CD4-positive, alpha-beta T cell treated with Interleukin-2 at 100 ng/mL for 4 hours (primary cell): ENCODE measurements at places on chromosomes 13 and 19.

GRCh38 chr13:31495336-31495735, 244.0 kb upstream of the RXFP2 start:
- no peak for DNase-seq

- no peak for DNase-seq
These were observed 125.9 kb downstream of the SUCLA2 start for GRCh38 chr13:47875201-47875600.

DNA sequence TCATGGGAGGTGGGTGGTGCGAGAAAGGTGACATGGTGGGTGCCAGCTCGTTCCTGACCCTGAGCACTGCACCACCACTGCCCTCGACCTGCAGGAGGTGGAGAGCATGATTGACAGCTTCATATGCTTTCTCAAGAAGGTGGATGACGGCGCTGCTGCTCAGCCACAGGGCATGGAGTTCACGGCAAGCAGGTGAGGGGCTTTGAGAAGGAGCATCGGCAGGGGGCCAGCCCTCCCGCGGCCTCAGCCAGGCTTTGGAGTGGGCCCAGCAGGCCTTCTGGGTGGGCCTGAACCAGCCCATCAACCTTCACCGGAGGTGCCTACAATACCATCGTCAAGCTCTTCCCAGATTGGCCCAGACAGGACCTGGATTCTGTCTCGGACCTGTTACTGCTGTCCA, 18.9 kb upstream of the ZNF14 start:
- DNase-seq, result no peak

DNA sequence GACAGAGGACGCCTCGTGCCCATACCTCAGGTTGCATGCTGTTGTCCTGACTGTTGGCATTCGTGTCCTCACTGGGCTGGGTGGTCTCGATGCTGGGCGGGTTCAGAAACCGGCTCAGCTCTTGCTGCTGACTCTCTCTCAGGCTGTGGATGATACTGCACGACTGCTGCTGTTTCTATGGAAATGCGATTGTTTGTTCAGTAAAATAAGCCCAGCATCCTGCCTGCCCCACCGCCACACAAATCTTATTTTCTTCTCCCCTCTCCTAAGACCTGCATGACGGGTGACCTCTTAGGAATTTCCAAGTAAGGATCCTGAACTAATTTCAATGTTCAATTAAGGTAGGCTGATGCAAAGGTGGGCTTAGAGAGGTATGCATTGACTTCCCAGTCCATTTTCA, 356.5 kb downstream of the NALCN start:
- DNase-seq, result no peak

- DNase-seq, result peak; percentile 53
These were observed 40.8 kb upstream of the ISYNA1 start for GRCh38 chr19:18478545-18479311.

- DNase-seq, result no peak
These were observed 23.4 kb upstream of the ARGLU1 start for GRCh38 chr13:106591299-106591698.

DNA sequence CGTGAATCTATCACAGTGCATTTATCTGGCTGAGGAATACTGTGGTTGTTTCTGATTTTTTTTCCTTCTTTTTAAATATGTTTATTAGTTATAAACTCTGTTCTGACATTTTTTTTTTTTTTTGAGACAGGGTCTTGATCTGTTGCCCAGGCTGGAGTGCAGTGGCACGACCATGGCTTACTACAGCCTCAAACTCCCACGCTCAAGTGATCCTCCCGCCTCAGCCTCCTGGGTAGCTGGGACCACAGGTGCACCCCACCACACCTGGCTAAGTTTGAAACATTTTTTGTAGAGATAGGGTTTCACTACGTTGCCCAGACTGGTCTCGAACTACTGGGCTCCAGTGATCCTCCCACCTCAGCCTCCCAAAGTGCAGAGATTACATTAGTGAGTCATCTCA, 6.6 kb upstream of the NUMBL start:
- no peak for DNase-seq

DNA sequence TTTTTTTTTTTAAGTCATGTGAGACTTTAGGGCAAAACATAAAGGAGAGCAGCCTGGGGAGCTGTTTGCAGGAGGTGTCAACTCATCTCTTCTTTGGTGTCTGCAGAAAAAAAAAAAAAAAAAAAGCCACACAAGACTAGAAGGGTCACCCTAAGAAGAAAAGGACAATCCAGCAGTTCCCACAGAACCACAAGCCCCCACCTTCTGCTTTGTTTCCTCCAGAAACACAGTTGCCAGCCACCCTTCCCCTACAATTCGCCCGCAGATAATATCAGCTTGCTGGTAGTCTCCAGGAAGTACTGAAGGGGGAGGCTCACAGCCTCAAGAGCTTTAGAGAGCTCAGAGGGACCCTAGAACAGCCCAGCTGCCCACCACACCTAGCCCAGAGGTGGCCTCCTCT, 22.3 kb upstream of the ZBTB7A start:
- DNase-seq, result peak; percentile 69

DNA sequence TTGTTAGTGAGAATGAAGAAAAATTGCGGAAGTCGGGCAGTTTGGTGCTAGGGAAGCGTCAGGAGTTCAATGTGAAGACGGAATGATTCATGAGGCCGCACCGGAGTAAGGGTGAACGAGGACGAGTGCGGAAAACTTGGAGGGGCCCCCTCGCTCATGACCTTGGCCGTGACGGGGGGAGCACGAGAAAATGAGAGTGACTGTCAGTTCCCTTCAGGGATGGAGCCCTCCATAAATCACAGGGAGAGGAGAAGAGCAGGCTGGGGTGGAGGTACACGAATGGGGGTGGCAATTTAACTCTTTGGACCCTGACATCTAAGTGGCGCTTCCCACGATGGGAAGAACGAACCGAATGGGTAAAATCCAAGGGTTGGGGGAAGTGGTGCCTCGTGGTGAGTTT, 486.4 kb downstream of the TSHZ3 start:
- DNase-seq, result no peak
